ENCODE measurements at places on chromosomes 16 and 17. TPM values are rescaled to one million over a fixed set of nuclear protein-coding genes. Genes with fewer than 3 reads are reported as not detected.

The EXOSC6 gene
- 8.5 TPM for polyA plus RNA-seq

The CDRT15 gene
- polyA plus RNA-seq, result not detected

The DBNDD1 gene
- polyA plus RNA-seq, result 12.5 TPM

The CDYL2 gene
- polyA plus RNA-seq, result 2.9 TPM

The PSKH1 gene
- 26.6 TPM for polyA plus RNA-seq

DNA sequence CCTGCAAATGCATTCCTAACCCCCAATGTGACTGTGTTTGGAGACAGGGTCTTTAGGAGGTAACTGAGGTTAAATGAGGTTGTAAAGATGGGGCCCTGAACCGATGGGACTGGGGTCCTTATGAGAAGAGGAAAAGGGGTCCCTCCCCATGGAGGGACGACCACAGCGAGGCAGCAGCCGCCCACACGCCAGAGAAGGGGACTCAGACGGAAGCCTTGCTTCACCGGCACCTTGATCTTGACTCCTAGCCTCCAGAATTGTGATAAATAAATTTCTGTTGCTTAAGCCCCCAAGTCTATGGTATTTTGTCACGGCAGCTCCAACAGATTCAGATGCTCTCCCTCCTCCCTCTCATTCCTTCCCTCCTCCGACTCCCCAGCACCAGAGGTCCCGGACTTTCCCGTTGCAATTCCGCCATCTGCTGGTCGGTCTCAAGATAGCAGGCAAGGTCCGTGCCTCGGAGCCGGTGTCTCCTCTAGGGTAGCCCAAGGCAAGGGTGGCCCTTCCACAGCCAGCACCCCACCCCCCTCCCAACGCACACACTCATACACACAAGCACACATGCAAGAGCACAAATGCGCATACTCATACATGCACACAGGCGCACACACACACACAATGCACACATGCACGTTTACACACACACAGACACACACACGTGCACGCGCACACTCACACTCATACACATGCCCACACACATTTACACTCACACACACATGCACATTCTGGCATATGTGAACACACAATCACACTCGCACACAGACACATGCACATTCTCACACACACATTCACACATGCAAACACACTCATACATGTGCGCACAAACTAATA, 23.1 kb upstream of the C16orf78 start:
- DNase-seq, result no peak

GRCh38 chr17:413016-413350, 60.4 kb upstream of the RPH3AL start:
- DNase-seq, result no peak

DNA sequence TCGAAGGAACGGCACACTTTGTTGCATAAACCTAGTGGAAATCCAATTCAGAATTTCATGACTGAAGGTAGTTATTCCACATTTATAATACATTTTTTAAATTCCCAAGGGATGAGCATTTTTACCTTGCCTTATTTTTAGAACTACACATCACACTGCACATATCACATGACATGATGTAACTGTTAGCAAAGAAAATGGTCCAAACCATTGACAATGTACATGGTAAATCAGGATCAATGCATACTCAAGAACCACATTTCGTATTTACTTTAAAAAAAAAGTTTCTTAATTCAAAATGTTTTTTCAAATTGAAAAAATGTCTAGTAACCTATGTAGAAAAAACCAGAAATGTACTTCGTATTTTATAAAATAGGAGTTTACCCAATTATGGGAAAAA, 2.5 kb downstream of the KANSL1 start:
- DNase-seq, result no peak

DNA sequence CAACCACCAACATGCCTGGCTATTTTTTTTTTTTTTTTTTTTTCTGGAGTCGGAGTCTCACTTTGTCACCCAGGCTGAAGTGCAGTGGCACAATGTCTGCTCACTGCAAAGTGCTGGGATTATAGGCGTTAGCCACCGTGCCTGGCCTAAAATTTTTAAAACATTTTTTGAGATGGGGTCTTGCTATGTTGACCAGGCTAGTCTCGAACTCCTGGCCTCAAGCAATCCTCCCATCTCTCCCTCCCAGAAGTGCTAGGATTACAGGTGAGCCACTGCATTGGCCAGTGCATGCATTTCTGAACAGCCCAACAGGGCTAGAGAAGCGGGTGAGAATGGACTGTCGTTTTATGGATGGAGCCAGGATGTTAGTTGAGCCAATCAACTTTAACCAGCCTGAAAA, 72.4 kb downstream of the ERCC4 start:
- no peak for DNase-seq

- DNase-seq, result no peak
Observed at GRCh38 chr16:81873843-81874752, 95.0 kb downstream of the PLCG2 start.

GRCh38 chr17:78185981-78186691, 716 bp downstream of the TK1 start:
- DNase-seq, result no peak

GRCh38 chr16:55506708-55507107, 2.2 kb upstream of the LPCAT2 start:
- DNase-seq, result no peak

GRCh38 chr16:30374538-30374937, at the start of gene MYL11:
TSS of gene MYL11 (plus strand) at chr16:30374802. CDS start at chr16:30374858, 56 bp downstream.
- DNase-seq, result no peak

GRCh38 chr17:76018801-76019200, 8.3 kb downstream of the EVPL start:
- no peak for DNase-seq

DNA sequence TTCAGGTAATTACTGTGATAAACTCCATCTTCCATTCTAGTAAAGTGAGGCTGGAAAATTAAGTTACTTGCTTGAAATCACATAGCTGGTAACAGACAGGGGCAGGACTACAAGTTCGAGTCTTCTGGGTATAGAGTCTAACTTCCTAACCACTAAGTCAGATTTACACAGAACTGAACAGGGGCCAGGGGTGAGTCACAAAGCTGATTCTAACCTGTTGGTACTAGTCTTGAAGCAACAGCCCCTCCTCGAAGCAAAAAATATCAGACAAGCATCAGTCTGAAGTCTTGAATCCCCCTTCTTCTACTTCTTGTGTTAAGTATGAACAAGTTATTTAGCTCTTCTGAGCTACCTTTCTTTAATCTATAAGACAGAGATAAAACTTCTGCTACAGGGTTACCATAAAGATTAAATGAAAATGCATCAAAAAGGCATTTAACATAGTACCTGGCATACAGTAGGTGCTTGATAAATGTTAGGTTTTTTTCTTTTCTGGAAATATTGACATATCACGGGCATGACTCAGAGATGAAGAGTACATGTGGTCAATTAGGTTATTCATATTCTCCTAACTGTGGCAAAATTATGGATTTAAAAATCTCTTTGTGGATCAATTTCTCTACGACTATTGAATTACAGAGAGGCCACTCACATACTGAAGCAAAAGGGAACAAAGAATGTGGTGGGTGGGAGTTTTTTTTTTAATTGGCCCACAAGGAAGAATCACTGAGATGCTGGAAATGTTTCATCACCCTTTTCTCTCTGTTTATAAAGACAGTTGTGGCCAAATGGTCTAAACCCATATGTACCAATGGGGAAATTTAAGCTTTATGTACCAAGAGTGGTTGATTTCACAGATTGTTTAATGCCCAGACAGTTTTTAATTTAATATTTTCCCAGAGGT, 266.9 kb upstream of the DYNLRB2 start:
- peak; percentile 29 for DNase-seq

DNA sequence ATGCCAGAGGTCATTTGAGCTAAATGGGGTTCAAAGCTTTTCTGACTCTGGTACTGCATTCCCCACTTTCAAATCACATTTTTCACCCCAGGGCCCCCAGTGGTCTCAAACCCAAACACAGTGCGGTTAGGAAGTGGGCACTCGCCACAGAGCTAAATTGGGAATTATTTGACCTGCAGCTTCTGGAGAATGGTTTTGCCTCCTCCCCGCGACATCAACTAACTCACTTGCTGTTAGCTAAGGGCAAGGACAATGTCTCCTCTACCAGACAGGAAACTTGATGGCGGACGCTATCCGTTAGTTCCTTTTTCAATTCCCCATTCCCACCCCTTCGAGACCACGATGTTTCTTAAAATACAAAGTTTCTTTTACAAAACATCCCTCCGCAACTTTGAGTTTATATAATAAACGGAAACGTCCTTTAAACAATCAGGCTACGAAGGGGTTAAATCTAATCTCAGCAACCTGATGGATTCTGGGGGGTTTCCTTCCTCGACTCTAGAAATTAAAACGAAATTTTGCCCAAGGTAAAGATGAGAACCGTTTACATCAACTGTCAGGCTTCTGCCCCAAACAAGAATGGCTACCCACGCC, 500 bp upstream of the KAT7 start:
- no peak for DNase-seq

DNA sequence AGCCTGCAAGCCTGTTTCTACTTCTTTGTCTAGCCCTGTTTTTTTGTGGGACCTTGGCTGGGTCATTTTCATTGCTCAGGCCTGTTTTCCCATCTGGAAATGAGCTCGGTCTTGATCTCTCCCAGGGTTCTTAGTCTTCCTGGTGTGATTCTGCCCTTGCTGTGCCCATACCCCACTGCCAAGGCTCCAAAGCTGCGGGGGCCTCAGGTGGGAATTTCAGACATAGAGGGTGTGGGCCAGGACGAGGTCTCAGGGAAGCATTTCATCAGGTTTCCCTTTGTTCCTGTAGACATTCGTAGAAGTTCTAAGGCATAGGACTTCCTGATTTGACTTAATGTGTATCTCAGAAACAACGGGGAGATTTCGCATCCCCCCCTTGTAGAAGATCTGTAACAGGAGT, 5.8 kb downstream of the MPRIP start:
- DNase-seq, result no peak

GRCh38 chr17:77966476-77966875, 8.0 kb downstream of the TNRC6C start:
- DNase-seq, result no peak

GRCh38 chr17:59621771-59622170, 2.1 kb downstream of the CLTC start:
- no peak for DNase-seq

DNA sequence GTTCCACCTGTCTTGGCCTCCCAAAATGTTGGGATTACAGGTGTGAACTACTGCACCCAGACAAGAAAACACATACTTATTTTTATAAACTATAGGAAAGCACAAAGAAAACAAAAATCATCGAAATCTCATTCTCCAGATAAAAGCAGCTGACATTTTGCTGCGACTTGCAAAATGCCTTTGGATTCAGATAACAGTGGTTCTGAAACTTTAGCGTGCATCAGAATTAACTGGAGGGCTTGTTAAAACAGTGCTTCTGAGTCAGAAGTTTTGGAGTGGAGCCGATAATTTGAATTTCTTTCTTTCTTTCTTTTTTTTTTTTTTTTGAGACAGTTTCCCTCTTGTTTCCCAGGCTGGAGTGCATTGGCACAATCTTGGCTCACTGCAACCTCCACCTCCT, 17.7 kb upstream of the GJD3 start:
- DNase-seq, result no peak
